Central memory CD4-positive, alpha-beta T cell (primary cell): ENCODE measurements at places on chromosomes 16 and 17.

- no peak for DNase-seq
Observed at GRCh38 chr16:54373534-54374520, 87.2 kb upstream of the IRX3 start.

GRCh38 chr17:49434821-49435670 is 20.4 kb upstream of the PHB1 start:
- peak; percentile 17 for DNase-seq

- DNase-seq = no peak
Observed at GRCh38 chr16:81367821-81368220, 53.1 kb downstream of the GAN start.

DNA sequence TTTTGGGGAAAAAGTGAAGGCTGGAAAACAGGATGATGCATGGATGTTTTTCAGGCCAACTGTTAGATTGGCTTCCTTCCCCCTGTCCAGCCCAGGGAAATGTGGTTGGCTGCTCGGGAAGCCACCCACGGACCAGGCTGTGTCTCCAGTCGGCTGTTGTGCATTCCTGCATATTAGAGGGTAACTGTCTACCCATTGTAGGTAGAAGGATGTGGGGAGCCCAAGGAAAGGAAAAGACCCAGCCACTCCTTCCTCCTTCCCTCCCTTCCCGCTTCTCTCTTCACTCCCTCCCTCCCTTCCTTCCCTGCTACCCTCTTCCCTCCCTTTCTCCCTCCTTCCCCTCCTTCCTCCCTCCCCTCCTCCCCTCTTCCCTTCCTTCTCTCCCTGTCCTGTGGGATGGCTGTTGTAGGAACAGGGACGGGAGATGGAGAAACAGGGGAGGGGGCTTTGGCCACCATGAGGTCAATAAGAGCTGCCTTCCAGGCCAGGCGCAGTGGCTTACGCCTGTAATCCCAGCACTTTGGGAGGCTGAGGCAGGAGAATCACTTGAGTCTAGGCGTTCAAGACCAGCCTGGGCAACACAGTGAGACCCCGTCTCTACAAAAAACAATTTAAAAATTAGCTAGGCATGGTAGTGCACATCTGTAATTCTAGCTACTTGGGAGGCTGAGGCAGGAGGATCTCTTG is 16.9 kb downstream of the SYT17 start:
- DNase-seq = no peak

GRCh38 chr17:82356845-82357355 is 2.1 kb upstream of the TEX19 start:
- DNase-seq = no peak

- no peak for DNase-seq
Observed at GRCh38 chr17:29113334-29113733, 66.9 kb downstream of the MYO18A start.

GRCh38 chr16:64626776-64627175 is 495.1 kb downstream of the CDH11 start:
- no peak for DNase-seq

- no peak for DNase-seq
Observed at GRCh38 chr16:87051526-87052320, 265.5 kb downstream of the C16orf95 start.

GRCh38 chr17:75465039-75465438 is 8.6 kb downstream of the TMEM94 start:
- DNase-seq = no peak

DNA sequence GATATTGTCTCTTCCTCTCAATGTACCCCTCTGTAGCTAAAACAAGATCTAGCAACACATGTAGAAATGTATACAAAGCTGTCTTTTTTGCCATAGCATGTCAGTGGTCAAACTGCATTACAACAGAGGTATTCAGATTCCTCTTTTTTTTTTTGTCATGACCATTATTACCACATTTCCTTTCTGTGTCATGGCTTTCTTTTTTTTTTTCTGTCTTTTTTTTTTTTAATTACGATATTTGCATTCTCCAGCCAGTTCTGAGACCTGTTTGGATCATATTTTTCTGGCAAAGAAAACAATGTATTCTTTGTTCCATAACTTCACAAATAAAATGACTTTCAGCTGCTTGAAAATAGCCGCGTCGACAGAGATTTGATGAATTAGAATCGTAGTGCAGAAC is 27.4 kb upstream of the CAPNS2 start:
- no peak for DNase-seq

GRCh38 chr17:6449307-6449706 is 5.1 kb downstream of the PIMREG start:
- no peak for DNase-seq

GRCh38 chr17:21394265-21394664 is 18.1 kb downstream of the KCNJ12 start:
- DNase-seq = no peak
